ENCODE measurements at places on chromosomes 13 and 19. TPM values are rescaled to one million over a fixed set of nuclear protein-coding genes. Genes with fewer than 3 reads are reported as not detected.

GRCh38 chr13:74629985-74630384 lies 495.8 kb upstream of the KLF12 start:
- no peak for DNase-seq

GRCh38 chr13:44074611-44075010 lies 194.9 kb downstream of the LACC1 start:
- DNase-seq, result no peak

GRCh38 chr13:76980075-76980718 lies 11.7 kb upstream of the CLN5 start:
- DNase-seq, result peak; percentile 91

Gene NLRP11
- total RNA-seq, result not detected

GRCh38 chr13:28459911-28460310 lies 35.0 kb downstream of the FLT1 start:
- no peak for DNase-seq

Gene ZIC5
- 0.05 TPM for total RNA-seq

Gene ZNF541
- total RNA-seq, result not detected

Data from type B pancreatic cell (in vitro differentiated cells).